ENCODE measurements at places on chromosomes 13 and 19. TPM values are rescaled to one million over a fixed set of nuclear protein-coding genes. Genes with fewer than 3 reads are reported as not detected.

Gene TNNT1
- total RNA-seq, result 6.3 TPM

Gene PRRG2
- not detected for total RNA-seq

Gene SMIM17
- total RNA-seq, result 0.18 TPM

Gene RHPN2
- 2.6 TPM for total RNA-seq

Gene ERICH6B
- total RNA-seq, result not detected

Gene SYT5
- not detected for total RNA-seq

Data from myometrial cell (primary cell).